ENCODE measurements at places on chromosomes 2 and 18.

DNA sequence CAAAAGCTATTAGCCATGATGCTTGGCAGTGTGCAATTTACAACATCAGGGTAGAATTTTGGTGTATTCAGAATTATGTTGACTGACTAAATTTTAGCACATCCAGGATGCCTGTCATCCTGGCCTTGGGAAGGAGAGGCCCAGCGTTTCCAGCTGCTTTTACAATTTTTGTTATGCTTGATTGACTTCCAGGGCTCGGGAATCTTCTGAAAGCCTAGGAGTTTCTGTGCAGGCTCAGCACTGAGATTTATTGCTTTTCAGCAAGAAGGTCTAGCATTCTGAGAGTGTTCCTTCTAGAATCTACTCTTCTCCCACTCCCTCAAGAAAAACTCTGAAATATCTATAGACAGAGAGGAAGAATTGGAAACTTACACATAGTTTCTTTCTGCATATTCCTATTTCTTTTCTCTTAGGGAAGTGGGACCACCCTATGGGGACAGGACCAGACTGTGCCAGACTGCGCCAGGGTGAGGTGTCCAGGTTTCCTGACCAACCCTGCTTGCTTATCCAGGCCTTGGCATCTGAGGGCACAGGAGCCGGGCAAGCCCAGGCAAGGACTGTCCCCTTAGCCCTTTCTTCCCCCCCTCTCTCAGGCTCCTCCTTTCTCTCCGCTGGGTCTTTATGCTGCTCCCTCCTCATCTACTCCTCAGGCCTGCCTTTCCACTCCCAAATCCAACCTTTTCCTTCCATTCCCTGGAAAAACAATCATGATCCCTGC lies 26.9 kb downstream of the MAIP1 start:
- DNase-seq = no peak

DNA sequence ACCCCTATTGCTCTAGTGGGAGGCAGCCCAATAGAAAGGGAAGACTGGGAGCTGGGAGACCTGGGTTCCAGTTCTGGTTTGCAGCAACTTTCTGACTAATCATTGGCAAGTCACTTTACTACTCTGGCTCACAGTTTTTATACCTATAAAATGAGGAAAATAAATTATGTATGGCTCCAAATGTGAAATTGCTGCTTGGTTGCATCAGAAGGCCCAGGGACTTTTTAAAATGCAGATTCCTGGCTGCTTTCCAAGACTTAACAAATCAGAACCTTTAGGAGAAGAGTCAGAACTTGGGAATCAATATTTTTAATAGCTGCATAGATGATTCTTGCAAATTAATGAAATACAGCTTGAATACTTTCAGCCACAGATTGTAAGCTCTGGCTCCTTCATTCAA lies 943.9 kb downstream of the EPHA4 start:
- no peak for DNase-seq

- no peak for DNase-seq
Observed at GRCh38 chr2:170530803-170531564, 184.2 kb upstream of the SP5 start.

GRCh38 chr2:72896446-72896845 lies 9.2 kb downstream of the SPR start:
- DNase-seq = no peak

GRCh38 chr18:10247021-10247741 lies 207.3 kb upstream of the APCDD1 start:
- DNase-seq = no peak

DNA sequence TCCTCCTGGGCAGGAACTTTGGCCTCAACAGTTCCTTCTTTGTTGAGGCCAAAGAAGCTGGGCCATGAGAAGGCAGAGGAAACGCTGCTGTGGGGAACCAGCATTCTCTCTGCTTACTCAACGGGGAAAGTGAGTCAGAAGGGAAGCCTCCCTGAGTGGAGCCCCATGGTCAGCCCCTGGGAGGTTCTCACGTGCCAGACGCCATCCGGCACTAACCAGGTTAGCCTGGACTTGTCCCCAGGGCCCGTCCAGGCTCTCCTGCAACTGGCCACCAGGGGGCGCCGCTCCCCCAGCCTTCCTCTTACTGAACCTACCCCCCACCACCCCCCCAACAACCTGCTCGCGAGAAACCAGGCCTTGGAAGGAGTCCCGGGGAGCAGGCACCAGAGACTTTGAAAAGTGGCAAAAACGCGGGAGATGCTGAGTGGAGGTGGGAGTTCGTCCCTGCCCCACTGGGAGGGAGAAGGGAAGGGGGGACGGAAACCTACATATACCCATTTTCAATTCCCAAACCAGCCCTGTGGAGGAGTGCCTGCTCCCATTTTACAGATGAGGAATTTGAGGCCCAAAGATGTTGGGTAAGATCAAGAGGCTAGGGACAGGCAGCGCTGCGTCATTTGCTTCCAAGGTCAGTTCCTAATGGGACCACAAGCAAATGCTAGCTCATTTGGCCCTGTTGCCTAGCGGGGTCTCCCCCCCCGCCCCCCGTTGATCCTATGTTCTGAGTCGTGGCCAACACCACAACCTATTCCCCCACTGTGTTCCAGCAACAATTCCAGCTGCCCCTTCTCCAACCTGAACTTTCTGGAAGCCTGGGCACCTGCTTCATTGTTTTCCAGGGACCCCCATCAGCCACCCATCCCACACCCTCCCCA lies 20.0 kb downstream of the TEX44 start:
- no peak for DNase-seq

DNA sequence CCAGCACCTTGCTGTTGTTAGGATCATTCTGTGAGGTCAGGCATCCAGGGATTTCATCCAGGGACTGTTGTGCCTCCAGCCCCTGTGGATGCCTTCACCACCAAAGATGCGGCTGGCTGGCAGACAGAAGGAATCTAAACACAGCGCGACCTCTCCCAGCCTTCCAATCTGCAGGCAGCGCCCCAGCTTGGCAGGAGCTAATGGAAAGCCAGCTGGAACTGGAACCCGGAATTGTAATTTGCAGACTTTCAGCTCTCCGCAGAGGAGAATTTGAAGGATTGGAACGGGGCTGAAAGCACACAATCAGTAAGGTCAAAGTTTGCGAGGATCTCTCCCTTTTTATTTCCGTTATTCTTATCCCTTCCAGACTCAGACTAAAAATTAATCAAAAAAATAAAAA lies 127.8 kb downstream of the TRIB2 start:
- no peak for DNase-seq

DNA sequence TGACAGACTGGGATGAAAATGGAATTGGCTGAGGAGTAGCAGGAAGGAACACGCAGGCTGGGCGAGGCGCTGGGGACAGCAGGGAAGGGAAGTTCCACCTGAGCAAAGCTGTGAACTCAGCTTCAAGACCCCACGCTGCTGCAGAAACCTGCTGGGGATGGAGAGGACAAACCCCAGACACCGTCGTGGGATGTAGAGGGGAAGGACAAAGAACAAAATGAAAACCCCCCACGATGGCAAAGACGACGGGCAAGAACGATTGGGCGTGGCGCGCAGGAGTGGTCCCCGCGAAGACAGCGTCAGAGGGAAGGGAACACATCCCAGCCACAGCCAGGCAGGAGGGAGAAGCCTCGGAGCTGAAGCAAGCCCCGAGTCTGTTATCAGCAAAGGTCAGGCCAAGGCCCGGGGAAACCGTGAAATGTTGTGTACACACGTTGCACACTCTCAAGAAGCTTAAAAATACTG lies 222.9 kb downstream of the NDUFA10 start:
- DNase-seq = no peak

DNA sequence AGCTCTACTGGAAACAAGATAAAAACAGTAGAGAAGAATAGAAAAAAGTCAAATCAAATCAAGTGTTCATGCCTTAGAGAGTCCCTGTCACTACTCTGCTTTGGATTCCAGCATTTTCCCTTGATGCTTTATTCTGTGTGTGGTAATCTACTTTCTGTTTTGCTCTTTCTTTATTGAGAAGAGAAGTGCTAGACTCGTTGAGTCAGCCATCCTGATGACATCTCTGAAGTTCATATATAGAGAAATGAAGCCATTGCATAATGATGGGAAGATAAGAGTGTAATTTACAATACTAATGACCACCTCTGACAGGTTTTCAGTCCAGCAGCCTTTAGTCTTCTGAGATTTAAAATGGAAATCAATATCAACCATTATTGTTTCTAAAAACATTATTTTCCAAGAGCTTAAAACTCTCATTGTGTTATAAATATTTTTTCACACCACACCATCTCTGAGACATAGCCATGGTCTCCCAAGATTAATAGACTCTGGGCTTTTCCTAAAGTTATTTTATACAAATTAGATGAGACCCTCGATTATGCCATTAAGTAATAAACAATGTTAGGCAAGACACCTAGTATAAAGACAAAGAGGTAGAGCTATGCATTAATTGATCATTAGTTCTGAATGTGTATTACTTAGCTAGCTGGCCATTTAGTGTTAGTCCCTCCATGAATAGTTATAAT lies 679.0 kb upstream of the ACVR2A start:
- no peak for DNase-seq

- no peak for DNase-seq
Observed at GRCh38 chr2:18118703-18119102, 240.2 kb downstream of the KCNS3 start.

- DNase-seq = no peak
Observed at GRCh38 chr2:97858442-97858841, 137.3 kb downstream of the TMEM131 start.

- DNase-seq = no peak
Observed at GRCh38 chr18:62165583-62165982, 21.3 kb downstream of the PIGN start.

DNA sequence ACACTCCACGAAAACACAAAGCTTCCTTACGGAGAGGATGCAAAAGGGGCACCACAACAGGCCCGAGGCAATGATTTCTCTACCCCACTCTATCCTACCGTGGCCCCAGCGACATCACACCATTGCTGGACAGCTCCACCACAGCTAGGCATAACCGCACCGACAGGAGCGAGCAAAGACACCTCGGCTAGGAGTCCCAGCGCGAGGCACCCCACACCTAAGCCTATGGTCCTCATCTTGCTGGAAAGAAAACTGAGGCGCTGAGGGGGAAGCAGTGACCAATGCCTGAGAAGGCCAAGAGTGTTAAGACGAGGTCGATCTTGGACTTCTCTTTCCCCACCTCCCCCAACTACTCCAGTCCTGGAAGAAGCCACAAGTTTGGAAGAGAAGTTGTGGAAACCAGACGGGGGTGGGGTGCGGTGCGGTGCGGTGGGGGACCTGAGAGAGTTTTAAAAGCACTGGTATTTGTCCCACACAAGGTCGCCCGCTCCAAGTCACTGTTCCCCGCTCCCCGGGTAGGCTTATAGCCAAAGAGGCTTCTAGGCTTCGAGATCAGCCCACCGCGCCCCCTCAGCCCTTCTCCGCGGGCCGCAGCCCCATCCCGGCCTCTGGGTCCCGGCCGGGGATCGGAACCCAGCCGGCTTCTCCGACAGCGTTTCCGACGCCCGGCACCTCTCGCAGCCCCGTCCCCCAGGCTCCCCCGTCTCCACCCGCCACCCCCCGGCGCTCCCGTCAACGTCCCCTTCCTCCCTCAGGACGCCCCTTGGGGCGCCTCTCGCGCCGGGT lies 766 bp downstream of the PDE6D start:
- no peak for DNase-seq

- no peak for DNase-seq
Observed at GRCh38 chr2:146844226-146844990, 1000.4 kb upstream of the ACVR2A start.

DNA sequence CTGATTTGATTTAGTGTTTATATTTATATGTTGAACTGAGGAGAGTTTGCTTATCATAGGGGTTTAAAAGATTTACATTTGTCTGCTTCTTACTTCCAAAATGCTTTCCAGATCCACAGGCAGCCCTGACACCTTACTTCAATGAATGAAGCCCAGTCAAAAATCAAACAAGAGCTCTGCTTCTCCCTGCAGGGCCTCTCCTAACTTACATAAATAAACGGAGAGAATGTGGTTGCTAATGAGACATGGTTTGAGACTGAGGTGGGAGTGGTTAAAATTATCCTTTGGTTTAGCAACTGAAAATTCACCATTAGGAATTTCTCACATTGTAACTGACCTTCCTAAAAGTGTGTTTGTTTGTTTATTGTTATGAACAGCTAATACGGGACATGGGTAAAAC lies 612.3 kb upstream of the FANCL start:
- no peak for DNase-seq

DNA sequence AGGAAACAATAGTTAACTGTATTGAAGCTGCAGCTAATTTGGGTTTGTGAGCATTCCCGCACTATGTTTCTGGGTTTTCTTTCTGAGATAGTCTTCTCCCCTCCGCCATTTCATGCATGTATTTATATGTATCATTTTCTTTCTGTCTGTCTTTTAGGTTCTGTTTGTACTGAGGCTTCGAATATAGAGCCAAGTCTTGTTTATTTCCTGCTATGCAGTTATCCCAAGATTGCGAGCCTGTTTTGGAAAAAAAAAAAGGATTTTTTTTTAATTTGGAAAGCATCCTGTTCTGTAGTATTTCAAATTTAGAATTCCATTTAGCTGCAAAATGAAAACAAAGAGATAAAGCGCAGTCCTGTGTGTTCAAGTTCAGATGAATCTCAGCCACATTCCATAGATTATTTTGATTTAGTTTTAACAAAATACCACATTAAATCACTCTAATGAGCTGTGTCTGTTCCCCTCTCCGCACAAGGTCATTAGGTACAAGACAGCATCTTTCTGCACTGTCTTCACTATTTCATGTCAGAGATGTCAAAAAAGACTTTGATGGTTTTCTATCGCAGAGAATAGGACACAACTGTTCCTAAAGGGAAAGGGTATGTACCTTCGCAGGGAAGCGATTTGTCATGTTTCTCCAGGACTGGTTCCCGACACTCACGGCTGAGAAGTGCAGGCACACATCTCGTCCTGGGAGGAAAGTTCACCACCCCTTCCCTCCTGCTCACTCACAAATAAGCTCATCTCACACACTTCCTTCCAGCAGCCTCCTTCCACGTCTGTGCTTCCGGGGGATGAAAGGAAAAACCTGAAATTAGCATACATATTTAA lies 443.4 kb downstream of the ZNF516 start:
- no peak for DNase-seq

GRCh38 chr2:3313781-3314375 lies 63.7 kb downstream of the EIPR1 start:
- no peak for DNase-seq

GRCh38 chr18:59787998-59788790 lies 91.0 kb upstream of the CCBE1 start:
- no peak for DNase-seq

DNA sequence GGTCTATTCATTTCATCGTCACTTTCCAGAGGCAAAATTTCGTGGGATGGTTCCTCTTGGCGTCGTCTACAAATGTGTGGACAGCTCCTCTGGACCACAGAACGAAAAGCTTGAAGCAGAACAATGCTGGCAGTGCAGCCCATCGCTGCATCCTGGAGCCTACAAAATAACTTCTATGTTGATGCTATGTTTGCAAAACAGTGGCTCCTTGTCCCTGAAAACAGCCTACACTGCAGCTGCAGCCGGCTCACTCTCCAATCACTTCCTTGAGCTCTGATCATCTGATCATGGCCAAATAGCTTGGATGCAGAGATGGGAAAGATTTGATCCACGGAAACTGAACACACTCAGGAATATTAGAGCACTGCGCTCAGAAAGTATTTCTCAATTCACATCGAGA lies 60.0 kb downstream of the DOCK10 start:
- DNase-seq = no peak
